ENCODE measurements at places on chromosomes 1 and 21.

DNA sequence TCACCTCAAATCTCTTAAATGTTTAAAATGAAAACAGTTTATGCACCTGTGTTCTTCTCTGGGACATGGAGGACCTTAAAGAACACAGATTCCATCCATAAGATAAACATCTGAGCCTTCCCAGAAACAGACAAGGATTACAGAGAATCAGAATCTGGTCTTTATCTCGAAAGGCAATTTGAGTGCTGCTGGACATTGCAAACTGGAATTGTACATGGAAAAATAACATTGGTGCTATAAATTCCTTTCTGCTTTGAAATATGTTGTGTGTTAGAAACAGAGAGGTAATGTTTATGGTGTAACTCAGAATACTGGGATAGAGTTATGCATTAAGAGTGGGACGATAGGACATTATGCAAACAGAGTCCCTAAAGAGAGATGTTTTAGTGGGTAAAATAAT, 6.6 kb upstream of the DDR2 start:
- no peak for DNase-seq

DNA sequence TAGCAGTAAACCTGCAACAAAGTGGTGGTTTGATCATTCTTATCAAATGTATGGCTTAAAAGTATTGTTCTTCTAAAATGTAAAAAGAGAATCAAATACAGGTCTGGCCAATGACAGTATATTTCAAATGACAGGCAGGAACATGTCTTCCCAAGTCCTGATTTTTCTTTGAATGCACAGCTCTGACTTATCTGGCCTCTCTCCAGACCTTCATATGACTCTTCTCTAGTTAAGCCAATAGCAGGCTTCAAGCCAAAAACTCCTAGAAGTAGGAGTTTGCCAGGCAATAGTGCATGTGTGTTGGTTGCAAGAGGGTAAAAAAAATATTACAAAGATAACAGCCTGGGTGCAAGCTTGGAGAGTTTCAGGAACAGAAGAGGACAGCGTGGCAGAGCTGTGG, 345.5 kb downstream of the SMYD3 start:
- DNase-seq = no peak

GRCh38 chr1:239678181-239678580, 291.8 kb downstream of the CHRM3 start:
- no peak for DNase-seq

DNA sequence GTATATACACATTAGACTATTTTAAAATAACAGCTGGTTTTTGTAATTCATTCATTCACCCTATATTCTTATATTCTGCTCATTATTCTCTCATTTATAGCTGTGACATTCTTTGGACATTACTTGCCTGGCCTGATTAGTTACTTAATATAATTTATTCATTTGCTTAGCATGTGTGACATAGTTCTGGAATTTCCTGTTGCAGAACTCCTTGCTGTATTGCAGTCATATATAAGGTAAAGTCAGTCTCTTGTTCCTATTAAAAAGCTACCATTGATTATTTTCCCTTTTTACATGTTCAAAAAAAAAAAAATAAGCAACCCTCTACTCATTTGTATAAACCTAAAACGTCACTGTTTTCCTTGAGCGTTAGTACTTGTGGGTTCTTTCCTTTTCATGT, 23.9 kb downstream of the GNAT2 start:
- DNase-seq = no peak

- DNase-seq = no peak
Observed at GRCh38 chr1:101301446-101302057, 64.7 kb downstream of the S1PR1 start.

DNA sequence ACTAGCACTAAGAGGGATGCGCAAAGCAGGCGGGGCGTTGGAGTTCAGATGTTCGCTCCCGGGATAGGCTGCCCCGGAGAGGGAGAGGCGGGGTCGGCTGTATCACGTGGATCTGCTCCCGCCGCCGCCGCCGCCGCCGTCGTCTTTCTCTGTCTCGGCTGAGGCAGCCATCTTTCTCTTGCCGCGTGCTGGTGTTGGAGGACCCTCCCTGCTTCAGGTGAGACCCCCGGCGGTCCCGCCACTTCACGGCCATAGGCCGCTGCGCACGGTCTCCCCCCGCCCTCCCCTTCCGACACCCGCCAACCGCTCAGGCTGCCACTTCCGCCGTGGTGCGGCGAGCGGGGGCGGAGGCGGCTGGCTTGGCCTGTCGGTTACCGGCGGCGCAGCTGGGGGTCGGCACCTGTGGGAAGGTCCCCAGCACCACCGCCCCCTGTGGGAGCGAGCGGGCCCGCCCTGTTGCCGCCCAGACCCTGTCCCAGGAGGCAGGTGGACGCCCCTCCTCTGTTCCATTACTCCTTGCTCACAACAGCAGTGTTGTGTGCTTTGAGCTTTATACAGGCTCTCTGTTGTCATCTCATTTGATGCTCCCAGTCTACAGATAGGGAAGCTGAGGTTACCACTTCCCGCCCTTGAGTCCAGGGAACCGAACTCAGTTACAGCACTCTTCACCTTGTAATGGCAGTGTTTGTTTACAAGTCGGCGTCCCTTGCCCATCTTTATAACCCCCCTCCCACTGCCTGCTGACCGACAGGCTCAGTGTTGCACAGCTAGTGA, at the start of gene BTF3L4:
TSS of gene BTF3L4 (plus strand) at position 133 of the 774 bp plus-strand sequence. CDS start 3,553 bp downstream, outside the sequence.
- peak; percentile 85 for DNase-seq

- no peak for DNase-seq
Observed at GRCh38 chr1:196152086-196152485, 456.2 kb downstream of the KCNT2 start.

GRCh38 chr21:24899138-24899537, 708.1 kb downstream of the MRPL39 start:
- no peak for DNase-seq

- DNase-seq = no peak
Observed at GRCh38 chr1:203424861-203425662, 50.5 kb upstream of the PRELP start.

- DNase-seq = no peak
Observed at GRCh38 chr1:166121010-166121409, 45.8 kb downstream of the FAM78B start.

DNA sequence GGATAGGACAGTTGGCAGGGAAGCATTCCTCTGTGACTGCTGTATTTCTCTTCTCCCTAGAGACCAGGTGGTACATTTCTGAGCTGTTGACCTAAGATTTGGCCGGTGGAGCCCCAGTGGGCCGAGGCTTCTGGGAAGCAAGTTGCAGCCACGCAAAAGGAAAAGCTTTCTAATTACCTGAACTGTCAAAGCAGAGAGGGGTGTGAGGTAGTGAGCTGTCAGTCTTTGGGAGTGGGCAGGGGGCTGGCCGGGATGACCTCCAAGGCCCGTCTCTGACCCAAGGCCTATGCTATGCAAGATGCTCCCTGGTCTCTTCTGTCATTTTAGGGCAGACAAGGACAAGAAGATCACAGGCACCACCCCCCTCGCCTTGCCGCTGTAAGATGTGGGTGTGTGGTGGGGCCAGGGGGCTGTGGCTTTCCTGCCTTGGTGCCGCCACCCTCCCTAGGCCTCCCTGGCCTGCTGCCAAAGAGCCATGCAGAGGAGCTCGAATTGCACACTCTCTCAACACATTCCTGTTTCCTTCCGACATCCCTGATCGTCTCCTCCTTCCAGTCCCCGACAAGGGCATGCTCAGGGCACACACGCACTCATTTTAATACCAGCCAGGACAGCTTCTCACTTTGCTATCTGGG, 7.7 kb downstream of the PADI1 start:
- DNase-seq = peak; percentile 85

DNA sequence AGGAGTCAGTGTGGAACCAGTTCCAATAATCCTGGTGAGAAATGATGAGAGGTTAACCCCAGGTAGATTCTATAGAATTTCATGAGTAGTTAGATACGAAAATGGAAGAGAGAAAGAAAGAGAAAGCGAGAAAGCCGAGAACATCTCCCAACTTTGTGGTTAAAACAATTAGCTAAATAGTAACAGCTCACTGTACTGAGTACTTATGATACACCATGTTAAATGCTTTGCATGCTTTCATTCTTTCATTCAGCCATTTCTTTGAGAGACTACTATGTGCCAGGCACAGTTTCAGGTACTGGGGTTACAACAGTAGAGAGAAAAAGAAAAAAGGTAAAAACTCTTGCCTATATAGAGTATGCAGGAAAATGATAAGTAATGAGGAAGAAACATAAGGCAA, 109.7 kb upstream of the SYT6 start:
- no peak for DNase-seq

DNA sequence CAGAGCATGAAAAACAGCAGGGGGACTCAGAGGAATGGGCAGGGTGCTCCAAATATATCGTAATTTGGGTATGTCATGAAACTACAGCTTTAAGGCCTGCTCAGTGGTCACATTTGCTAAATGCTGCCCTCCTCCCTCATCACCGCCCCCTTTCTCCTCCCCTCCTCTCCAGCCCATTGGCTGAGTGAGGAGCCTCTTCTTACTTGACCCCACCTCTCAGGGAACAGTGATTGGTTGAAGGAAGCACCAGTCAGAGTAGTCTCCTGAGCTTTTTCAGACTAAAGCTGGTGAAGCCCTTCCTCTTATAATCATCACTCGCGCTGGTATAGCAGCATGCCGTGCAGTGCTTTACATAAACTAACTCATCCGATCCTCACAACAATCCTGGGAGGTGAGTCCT, 10.0 kb upstream of the TTC39A start:
- no peak for DNase-seq

DNA sequence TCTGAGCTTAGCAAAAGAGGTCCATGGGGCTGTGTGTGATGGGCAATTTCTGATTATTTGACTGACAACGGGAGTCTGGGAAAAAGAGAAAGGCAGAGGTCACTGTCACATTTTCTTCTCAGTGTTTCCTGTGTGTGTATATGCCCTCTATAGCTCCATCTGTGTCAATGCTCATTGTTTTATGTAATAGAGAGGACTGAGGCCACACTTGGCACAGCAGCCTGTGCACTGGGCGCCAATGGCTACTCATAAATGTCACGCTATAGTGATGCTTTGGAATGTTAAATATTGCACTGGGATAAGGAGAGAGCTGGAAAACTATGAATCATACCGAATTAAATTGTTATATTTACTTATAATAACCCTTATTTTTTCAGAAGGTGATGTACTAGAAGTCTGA, 365.4 kb downstream of the NEGR1 start:
- DNase-seq = no peak

DNA sequence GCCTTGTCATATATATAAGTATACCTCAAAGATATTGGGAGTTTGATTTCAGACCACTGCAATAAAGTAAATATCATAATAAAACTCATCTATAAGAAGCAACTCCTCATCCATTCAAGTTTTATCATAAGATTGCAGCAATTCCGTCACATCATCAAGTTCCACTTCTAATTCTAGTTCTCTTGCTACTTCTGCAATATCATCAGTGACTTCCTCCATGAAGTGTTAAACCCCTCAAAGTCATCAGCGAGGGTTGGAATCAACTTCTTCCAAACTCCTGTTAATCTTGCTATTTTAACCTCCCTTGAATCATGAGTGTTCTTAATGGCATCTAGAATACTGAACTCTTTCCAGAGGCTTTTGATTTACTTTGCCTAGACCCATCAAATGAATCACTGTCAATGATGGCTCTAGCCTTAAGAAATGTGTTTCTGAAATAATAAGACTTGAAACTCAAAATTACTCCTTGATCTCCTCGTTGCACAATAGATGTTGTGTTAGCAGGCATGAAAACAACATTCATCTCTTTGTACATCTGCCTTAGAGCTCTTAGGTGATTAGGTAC, 88.3 kb downstream of the RPE65 start:
- DNase-seq = no peak

DNA sequence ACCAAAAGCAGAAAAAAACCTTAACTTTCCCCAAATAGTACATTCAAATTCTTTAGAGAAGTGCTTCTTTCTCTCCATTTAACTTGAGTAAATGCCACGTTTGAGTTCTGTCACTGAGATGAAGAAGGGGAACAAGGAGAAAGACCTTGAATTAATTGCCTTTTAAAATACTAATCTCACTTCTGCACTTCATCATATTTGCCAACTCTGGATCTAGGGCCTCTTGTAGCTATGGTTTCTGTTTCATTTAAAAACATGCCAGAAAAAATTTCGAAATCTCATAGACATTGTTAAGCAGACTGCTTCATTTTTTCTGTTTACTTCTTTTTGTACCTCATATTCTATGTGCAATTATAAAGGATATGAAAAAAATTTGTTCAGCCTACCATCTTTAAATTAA, 24.6 kb downstream of the MIXL1 start:
- DNase-seq = no peak

GRCh38 chr1:88169139-88169538, 514.9 kb upstream of the PKN2 start:
- DNase-seq = no peak

DNA sequence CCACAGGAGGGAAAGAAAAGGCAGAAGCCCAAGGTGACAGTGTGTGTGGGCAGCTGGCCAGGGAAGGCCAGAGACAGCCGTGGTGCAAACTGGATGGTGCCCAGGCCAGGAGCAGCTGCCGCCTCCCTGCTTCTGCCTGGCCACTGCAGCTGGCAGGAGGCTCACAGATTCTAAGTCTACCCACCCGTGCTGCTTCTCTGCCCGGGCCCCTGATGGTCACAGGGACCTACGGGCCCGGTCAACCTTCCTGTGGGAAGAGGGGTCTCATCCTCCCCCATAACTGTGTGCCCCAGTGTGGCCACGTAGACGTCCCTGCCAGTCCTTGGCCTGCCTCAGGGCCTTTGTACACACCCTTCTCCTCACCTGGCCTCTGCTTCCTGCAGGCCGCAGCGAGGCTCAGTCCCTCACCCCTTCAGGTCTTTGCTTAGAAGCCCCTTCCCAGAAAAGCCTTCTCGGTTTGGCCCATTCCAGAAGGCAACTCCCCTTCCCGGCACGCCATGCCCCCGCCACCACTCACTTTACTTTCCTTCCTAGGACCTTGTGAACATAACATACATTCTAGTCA, 192.6 kb upstream of the AJAP1 start:
- DNase-seq = no peak

DNA sequence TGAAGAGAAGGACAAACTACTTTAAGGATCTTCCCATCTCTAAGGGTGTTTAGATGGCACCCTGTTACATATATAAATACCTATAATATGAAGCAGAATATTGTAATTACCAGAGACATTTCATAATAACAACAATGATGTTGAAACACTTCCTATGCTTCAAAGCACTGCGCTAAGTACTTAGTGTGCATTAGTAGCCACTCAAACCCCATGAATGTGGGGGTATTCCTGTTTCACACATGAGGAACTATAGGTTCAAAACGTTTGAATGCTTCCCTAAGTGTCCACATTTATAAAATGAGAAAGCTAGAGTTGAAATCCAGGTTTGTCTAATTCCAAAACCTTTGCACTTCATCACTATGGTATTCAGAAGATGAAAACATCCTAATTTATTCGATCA, 18.5 kb upstream of the OR10J5 start:
- DNase-seq = no peak

DNA sequence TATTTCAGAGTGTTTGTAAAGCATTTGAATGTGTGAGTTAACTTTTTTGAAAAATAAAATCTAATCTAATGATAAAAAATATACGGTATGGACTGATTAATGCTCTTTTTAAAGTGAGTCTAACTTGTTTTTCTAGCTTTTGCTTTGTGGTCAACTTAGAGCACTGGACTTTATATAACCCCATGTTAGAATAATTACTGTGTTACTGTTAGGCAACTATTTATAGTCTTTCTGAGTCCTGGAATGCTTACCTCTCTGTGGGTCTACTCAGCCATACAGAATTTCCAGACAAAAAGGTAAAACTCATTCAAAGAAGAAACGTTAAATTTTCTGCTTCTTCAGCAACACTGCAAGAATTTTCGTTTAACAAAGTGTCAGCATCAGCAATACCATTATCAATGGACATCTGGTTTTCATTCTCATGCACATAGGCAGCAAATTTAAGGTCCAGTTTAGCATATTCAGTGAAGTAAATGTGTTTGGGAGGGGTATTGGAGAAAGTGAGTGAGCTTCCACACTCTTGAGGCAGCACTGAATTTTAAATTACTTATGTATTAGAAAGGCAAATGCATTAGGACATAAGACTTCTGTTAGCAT, 664.7 kb upstream of the NEGR1 start:
- no peak for DNase-seq

All from CD8-positive, alpha-beta T cell (primary cell).